Body of pancreas (tissue), 4 donors: ENCODE measurements at places on chromosomes 13 and 19.

DNA sequence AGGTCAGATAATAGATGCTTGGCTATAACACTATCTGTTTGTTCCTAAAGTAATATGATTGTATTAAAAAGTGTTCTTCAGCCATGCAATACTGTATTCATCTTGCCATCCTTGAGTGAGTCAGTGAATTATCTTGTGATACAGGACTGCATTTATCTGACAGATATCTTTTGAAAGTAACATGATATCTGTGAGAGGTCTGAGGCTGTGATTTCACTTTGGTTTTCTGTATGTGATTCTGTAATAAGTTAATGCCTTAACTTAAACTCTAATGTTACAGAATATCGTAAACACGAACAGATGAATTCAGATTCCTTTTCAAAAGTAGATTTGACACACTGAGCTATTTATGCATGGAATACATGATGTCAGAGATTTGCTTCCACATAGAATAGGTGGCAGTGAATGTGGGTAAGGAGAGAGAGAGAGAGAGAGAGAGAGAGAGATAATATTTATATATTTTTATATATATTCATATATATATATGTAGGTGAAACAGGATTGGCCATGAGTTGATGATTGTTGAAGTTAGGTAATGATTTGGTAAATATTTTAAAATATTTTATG lies 97.9 kb upstream of the RNF113B start:
- H3K4me1 ChIP-seq = peaks cover 48% of the 10 kb centered on the region
- peak overlapping the region; percentile 68 for H3K27ac ChIP-seq
- no peaks in the 10 kb centered on the region for H3K36me3 ChIP-seq
- no peak for DNase-seq
- no peaks in the 10 kb centered on the region for H3K27me3 ChIP-seq

DNA sequence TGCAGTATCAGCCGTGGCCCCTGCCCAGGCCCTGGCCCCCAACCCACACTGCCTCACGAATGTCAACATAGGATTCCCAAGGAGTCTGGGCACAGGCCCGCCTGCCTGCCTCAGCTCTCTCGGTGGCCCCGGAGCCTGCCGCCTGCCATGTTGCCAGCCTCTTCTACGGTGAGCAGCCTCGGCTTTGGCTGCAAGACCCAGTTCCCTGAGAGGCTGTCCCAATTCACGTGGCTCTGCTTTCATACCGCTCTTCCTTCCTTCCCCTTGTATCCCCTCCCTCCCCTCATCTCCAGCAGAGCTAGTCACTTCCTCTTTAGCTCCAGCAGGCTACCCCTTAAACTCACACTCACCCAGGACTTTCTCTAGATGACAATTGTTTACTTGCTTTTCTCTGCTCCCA lies 42.7 kb downstream of the SERP2 start:
- H3K27ac ChIP-seq = no peak overlapping the region
- no peaks in the 10 kb centered on the region for H3K36me3 ChIP-seq
- no peaks in the 10 kb centered on the region for H3K27me3 ChIP-seq

DNA sequence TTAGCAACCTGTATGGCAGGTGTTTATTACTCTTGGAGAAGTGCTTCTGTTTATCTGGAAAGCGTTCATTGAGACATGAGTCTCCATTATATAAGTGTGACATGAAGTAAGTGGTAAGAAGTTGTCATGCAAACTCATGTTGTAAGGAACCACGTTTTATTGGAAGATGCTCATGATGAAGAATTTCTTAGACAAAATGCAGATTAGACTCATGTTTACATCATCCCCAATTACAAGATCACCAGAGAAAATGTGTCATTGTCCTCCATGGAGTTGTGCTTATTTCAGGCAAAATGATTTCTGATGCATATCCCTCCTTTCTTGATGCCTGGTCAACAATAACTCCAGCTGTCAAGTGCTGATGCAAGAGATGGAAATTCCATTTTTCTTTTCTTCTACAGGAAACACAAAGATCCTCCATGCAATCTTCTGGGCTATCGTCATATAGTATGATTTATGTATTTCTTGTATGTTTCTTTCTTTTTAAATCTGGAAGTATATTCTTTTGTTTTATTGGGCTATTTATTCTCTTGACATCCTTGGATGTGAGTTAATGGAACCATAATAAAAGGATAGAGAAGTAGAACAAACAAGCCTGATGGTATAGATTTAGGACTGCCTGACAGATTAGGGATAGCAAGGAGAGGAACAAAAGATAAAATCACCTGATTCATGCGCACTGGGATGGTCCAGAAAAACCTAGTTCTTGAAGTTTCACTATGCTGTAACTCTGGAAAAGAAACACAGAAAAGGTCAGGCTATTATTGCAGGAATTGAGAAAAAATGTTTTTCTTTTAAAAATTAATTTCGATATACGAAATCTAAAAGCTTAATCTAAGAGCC lies 50.7 kb upstream of the DIAPH3 start:
- DNase-seq = no peak
- no peaks in the 10 kb centered on the region for H3K27me3 ChIP-seq
- H3K36me3 ChIP-seq = no peaks in the 10 kb centered on the region
- peaks cover 10% of the 10 kb centered on the region for H3K4me1 ChIP-seq
- no peak overlapping the region for H3K4me3 ChIP-seq

- no peak overlapping the region for H3K27ac ChIP-seq
- DNase-seq = no peak
- no peak overlapping the region for H3K4me3 ChIP-seq
- H3K4me1 ChIP-seq = no peaks in the 10 kb centered on the region
- no peaks in the 10 kb centered on the region for H3K36me3 ChIP-seq
- H3K27me3 ChIP-seq = no peaks in the 10 kb centered on the region
Measured at GRCh38 chr19:46574533-46574932, 26.6 kb upstream of the CALM3 start.

GRCh38 chr19:19214892-19215291 lies 3.1 kb downstream of the NCAN start:
- no peak overlapping the region for H3K4me3 ChIP-seq
- no peaks in the 10 kb centered on the region for H3K27me3 ChIP-seq
- no peaks in the 10 kb centered on the region for H3K36me3 ChIP-seq
- DNase-seq = peak; percentile 31
- no peaks in the 10 kb centered on the region for H3K4me1 ChIP-seq

DNA sequence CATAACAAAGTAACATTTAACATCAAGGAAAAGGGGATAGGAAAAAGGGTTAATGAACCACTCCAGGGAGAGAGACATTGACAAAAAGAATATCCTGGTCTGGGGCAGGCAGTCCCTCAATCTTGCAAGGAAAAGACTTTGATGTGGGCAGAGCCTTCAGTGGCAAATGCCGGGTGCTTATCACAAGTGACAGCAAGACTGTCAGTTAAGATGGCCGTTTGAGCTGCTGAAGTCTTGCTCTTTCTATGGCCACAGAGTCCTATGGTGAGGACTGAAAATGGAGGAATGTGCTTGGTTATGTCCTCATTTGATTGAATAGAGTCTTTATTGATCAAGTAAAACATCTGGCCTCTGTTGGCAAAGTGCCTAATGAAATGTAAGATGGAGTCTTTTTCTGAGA lies 112.1 kb downstream of the B3GLCT start:
- H3K4me1 ChIP-seq = no peaks in the 10 kb centered on the region
- no peaks in the 10 kb centered on the region for H3K36me3 ChIP-seq

GRCh38 chr19:35118268-35119020 lies 2.8 kb downstream of the FXYD3 start:
- peak overlapping the region; percentile 12 for H3K27ac ChIP-seq
- no peak overlapping the region for H3K4me3 ChIP-seq
- peaks cover 32% of the 10 kb centered on the region for H3K4me1 ChIP-seq
- DNase-seq = no peak

GRCh38 chr19:10651851-10652250 lies 2.3 kb upstream of the ILF3 start:
- no peak overlapping the region for H3K27ac ChIP-seq
- H3K27me3 ChIP-seq = no peaks in the 10 kb centered on the region
- no peak for DNase-seq
- peaks cover 34% of the 10 kb centered on the region for H3K4me1 ChIP-seq

DNA sequence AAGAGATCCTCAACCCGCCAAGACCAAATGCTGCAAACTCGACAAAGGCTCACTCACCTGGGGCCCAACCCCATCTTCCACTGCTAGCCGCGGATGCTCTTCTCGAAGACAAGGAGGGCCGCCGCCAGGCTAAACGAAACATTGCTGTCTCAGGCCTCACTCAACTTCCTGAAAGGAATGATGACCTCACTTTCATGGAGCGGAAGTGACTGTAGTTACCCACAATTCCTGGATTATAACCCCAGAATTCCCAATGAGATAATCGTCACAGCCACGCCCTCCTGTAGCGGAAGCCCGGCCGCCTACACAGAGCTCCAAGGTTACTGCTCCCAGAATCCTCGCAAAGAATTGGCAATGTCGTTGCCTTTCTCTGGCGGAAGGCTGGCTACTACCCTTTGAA lies 10.5 kb upstream of the ZNF112 start:
- no peaks in the 10 kb centered on the region for H3K36me3 ChIP-seq
- no peaks in the 10 kb centered on the region for H3K4me1 ChIP-seq
- H3K27ac ChIP-seq = no peak overlapping the region

DNA sequence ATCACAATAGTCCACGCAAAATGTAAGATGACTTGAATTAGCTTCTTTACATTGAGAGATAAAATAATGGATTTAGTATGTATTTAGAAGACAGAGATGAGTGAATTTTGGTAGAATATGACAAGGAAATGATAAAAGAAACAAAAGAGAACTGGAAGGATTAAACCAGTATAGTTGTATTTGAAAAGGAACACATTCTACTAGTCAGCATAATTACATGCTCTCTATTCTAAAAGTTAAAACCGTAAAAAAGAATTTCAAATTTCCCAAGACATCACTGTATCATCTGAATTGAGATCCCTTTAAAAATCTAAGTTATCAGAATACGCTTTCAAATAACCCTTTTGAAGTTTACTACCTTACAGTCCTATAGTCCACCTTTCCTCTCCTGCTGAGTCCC lies 1156.7 kb upstream of the PCDH9 start:
- DNase-seq = no peak
- H3K36me3 ChIP-seq = no peaks in the 10 kb centered on the region
- H3K4me1 ChIP-seq = no peaks in the 10 kb centered on the region
- H3K27ac ChIP-seq = no peak overlapping the region
- H3K27me3 ChIP-seq = no peaks in the 10 kb centered on the region
- H3K4me3 ChIP-seq = no peak overlapping the region

DNA sequence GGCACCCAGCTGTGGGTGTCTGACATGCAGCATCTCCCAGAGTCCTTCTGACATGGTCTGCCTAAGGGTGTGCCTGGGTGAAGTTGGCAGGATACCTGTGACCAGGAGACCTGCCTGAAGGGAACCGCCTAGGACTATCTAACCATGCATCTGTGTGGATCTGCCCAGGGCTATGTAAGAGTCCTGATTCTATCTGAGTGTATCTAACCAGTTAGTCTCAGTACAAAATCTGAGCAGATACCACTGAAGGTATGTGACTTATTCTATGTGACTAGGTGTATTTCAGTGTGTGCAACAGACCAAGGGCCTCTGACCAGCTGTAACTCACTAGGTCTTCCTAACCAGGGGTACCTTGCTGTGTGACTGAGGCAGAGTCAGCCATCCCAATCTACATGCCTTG lies 28.2 kb upstream of the FBL start:
- H3K36me3 ChIP-seq = no peaks in the 10 kb centered on the region
- no peak for DNase-seq
- no peaks in the 10 kb centered on the region for H3K4me1 ChIP-seq
- no peak overlapping the region for H3K27ac ChIP-seq
- H3K4me3 ChIP-seq = no peak overlapping the region

- H3K27ac ChIP-seq = no peak overlapping the region
- H3K36me3 ChIP-seq = no peaks in the 10 kb centered on the region
- H3K27me3 ChIP-seq = no peaks in the 10 kb centered on the region
- no peak overlapping the region for H3K4me3 ChIP-seq
- peaks cover 22% of the 10 kb centered on the region for H3K4me1 ChIP-seq
- no peak for DNase-seq
Measured at GRCh38 chr19:48648134-48648533, 2.1 kb upstream of the CA11 start.

DNA sequence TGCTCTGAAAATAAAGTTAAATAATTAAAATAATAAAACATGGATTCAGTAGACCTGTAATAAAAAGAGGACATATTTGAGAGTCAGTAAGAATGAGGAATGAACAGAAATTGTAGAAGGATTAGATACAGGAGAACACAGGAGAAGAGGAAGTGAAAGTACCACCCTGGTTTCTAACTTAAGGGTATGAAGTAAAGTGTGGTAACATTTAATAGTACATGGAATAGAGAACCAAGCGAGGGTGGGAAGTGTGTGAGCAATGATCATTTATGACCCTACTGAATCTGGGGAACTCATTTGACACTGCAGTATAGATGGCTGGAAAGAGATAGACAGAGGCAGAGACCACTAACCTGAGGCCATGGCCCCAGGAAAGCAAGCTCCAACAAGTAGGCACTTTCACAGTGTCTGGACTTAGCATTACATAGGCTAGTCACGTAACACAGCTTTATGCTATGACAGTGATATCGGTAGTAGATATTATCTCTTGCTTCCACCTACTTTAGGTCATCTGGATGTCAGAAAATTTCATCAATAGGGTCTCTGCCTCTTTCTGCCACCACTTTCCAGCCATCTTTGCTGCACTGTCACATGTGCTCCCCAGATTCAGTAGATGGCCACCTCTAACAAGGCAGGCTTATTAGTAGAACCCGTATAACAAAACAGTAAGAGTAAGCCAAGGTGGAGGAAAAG lies 633.9 kb upstream of the MIR17HG start:
- peaks cover 19% of the 10 kb centered on the region for H3K4me1 ChIP-seq
- no peak for DNase-seq
- H3K27me3 ChIP-seq = no peaks in the 10 kb centered on the region

- no peaks in the 10 kb centered on the region for H3K36me3 ChIP-seq
- DNase-seq = no peak
- H3K27ac ChIP-seq = no peak overlapping the region
- H3K4me1 ChIP-seq = no peaks in the 10 kb centered on the region
- H3K27me3 ChIP-seq = no peaks in the 10 kb centered on the region
Measured at GRCh38 chr13:31588893-31589292, 150.4 kb upstream of the RXFP2 start.

DNA sequence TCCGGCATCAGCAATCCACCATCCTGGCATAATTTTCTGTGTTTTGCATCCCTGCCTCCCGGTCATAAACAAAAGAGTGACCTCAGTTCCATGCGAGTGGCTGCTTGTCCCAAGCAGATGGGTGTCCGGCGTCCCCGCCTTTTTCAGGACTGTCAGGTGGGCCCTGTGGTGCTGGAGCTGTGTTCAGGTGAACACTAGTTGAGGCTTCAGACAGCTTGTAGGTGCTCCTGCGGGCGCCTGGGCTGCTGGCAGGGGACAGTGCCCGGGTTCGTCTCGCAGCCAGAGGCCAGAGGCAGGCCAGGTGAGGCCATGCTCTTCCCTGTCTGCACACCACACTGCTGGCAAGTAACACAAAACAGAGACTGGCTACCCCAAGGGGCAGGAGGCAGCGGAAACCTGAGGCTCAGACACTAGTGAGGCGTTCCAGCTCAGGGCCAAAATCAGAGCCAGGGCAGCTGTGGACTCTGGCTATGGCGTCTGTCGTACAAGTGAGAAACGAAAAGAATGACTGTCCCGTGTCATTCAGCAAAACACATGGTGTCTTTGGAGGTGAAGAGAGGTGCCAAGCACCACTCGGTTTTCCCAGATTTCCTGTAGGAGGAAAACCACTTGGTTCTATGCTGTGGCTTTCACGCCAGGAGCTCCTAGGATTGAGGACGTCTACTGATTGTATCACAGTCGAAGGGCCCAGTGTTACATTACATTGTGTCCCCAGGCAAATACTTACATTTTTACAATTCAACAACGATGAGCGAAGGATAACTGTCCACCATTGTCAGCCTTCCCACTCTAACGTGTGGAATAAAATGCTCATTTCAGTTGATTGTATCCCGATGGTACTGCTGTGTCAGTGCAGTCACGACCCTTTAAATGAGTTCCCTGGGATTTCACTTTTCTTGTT lies 104.0 kb downstream of the ATP11A start:
- no peak overlapping the region for H3K27ac ChIP-seq
- no peak overlapping the region for H3K4me3 ChIP-seq
- H3K27me3 ChIP-seq = no peaks in the 10 kb centered on the region
